ENCODE measurements at places on chromosomes 6 and 20.

GRCh38 chr6:168428052-168428826, 12.7 kb upstream of the SMOC2 start:
- no peak for DNase-seq

DNA sequence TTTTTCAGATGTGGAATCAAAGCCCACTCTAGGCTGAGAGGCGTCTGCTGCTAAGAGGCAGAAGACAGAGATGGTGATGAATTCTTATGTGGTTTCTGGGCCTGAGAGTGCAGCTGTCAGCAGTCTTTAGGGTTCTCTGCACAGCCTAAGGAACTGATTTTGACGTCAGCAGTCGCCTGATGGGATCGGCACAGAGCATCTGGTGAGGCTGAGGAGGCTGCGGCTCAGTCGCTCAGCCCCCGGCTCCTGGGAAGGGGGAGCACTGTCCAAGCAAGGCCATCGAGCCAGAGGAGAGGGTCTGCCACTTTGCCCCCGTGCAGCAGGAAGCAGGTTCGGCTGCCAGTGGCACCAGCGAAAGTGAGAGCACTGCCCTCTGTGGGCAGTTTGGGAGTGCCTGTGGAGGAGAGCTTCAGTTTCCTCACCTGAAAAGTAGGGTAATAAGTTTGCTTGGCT, 92.5 kb downstream of the TCP11 start:
- DNase-seq = no peak

DNA sequence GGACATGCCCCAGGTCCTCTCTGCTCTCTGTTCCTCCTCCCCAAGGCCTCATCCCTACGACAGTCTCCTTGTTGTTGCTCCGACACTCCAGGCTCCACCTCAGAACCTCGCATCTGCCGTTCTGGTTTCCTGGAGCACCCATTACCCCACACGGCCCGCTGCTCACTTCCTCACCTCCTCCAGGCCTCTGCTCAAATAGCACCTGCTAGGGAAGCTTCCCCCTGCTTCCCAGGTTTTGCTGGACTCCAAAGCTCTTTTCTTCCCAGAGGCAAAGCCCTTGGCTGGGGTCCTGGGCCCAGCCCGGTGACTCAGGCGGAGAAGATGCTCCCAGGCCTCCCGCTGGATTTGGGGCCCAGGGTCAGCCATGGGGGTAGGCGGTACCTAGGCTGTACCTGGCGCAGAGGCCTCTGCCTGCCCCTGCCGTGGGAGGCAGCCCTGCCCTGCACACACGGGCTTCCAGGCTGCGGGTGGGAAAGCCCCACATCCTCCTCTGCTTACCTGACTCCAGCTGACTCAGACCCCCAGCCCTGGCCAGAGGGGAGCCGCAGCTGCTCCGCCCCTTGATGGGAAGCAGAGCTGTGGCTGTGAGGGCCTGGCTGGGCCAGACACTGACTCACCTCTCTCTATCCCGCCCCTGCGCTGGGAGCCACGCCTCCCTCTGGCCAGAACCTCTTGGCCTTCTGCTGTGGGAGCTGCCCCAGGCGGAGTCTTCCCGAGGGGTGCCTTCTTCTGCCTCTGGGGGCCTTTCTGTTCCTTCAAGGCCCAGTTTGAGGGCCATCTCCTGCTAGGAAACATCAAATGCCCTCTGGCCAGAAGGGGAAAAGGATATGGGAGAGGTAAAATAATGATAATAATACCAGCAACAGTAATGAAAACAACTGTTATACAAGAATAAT, 130.5 kb downstream of the CEBPB start:
- no peak for DNase-seq

DNA sequence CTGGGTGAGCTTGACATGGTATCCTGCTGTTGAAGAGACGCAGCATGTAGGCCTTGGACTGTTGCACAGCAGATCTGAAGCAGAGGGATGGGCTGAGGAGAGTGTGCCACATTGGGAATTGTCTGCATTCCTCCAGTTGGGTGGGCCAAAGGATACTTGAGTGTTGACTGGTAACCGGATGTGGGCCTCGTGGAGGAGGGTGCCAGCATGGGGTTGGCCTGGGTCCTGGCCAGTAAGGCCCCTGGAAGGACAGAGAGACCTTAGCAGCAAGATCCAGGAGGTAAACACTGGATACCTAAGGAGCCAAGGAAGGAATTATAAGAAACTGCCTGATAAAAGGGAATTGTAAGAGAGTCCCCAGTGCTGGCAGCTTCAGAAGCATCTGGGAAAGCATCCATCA, 76.9 kb downstream of the FIG4 start:
- no peak for DNase-seq

DNA sequence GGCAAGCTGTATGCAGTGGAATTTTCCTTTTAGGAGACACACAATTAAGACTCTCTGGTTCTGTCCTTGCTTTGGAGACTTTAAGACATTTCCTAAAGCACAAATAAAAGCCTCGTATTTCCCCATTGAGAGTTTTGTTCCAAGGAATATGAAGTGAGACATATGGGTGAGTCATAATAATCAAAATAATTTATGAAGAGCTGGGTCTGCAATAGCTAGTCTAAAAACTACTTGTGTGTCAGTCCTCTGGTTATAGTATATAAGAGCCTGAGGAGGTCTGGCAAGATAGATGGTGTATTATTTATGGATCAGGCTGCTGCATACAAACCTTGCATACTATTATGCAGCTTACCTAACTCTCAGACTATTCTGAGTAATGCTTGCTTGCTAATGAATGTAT, 142.6 kb downstream of the ADGRG6 start:
- DNase-seq = no peak

- no peak for DNase-seq
These were observed 61.4 kb downstream of the CD24 start for GRCh38 chr6:106913111-106913510.

DNA sequence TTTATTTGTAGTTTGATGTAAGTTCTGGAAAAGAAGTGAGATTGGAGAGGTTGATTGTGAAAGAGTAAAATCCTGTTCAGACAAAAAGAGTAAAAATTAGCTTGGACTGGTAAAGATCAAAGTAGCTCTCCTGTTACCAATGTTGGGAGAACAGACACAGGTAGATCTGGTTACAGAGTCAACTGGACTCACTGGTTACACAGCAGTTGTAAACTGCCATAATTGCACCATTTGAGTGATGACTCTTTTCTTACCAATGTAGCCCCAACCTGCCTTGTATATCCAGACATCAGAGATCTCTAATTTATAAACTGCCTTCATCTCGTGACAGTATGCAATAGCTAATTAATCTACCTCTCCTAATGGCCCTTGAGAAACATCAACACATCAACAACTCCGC, 165.6 kb upstream of the PRSS16 start:
- DNase-seq = no peak

DNA sequence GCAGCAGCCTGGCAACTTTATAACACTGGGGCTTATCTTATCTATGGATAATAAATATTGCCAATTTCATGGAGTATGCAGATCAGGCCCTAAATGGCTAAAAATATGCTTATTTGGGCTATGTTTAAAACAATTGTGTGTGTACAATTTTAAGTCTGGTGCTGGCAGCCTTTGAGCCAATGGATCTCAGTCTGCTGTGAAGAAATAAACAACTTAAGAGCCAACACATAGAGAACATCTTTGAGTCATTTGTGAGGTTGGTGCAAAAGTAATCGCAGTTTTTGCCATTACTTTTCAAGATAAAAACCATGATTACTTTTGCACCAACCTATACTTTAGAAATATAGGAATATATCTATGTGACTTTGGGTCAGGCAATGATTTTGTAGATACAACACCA, 129.1 kb upstream of the CARMIL1 start:
- DNase-seq = no peak

- DNase-seq = peak; percentile 73
These were observed 36.3 kb upstream of the SIRT5 start for GRCh38 chr6:13538084-13538483.

- DNase-seq = peak; percentile 95
These were observed 37.7 kb downstream of the FOXO3 start for GRCh38 chr6:108598305-108598863.

DNA sequence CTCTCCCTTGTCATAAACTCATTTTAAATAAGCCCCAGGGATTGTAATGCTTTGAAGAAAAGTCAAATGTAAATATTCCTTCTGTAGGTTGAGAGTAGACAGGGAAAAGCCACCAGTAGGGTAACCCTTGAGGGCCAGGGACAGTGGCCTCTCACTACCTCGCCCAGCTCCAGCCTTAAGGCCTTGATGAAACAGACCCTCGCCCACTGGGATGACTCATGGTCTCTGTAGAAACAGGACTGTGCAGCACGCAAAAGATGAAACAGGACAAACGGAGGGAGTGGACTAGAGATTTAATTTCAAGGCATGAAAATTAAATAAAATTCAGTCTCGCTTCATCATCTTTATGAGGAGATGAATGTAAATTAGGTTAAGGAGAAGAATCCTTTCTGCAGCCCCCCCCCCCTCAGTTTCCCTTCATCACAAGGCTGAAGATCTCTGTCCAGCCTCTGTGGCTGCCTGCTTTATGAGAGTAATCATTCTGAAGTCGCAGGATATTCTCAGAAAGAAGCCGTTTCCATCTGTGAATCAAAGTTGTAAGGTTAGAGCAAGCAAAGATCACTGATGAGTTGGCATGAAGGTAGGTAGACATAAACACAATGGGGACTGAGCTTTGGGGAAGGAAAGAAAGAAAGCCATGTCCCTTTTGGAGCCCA, 60.4 kb downstream of the TMEM200A start:
- no peak for DNase-seq

GRCh38 chr6:21767891-21768648, 174.5 kb downstream of the SOX4 start:
- no peak for DNase-seq

GRCh38 chr20:58596750-58597248, 54.3 kb upstream of the STX16 start:
- no peak for DNase-seq

DNA sequence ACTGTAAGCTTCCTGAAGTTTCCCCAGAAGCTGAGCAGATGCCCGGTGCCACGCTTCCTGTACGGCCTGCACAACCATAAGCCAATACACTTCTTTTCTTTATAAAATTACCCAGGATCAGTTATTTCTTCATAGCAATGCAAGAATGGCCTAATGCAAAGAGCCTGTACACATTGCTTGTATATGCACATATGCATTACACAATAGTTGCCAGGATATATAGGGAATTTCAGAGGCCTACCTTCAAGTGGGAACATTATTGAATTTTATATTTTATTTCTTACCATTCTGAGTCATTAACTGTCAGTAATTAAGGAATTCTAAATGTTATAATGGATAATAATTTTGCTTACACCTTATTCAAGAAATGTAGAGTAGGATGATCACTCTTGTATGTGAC, 60.0 kb upstream of the TXNDC5 start:
- no peak for DNase-seq

GRCh38 chr6:136685540-136686108, 106.7 kb downstream of the MAP3K5 start:
- DNase-seq = no peak

DNA sequence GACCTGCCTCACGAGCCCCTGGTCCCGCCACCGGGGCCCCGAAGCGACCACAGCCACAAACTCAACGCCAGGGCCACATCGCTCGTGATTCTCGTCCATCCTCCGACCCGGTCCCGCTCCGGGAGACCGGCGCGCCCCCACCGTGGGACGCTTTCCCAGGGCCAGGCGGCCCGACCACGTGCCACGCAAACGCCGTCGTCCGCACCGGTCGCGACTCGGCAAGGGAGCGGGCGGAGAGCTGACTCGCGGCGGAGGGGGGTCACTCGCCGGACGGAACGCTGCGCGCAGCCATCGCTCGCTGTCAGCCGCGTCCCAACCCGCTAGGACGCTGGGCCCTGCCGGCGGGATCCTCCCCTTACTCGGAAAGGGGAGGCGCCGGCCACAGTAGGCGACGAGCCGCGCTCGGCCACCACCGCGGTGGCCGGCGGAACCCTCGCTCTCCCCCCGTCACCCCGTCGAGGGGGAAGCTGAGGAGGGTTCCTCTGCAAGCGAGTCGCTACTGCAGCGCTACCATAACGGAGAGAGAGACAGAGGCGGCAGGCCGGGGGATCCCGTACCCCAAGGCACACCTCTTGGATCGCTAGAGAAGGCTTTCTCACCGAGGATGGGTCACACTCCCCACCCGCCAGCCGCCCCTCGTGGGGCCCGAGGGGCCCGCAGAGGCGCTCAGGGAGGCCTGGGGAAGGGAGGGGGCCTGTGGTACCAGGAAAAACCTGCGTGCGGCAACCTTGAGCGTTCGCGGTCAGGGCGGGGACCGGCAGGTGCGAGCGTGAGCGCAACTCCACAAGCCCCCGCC, 511.8 kb upstream of the ZNF337 start:
- no peak for DNase-seq

- DNase-seq = peak; percentile 26
These were observed 43.1 kb downstream of the BLTP3A start for GRCh38 chr6:34834789-34835518.

DNA sequence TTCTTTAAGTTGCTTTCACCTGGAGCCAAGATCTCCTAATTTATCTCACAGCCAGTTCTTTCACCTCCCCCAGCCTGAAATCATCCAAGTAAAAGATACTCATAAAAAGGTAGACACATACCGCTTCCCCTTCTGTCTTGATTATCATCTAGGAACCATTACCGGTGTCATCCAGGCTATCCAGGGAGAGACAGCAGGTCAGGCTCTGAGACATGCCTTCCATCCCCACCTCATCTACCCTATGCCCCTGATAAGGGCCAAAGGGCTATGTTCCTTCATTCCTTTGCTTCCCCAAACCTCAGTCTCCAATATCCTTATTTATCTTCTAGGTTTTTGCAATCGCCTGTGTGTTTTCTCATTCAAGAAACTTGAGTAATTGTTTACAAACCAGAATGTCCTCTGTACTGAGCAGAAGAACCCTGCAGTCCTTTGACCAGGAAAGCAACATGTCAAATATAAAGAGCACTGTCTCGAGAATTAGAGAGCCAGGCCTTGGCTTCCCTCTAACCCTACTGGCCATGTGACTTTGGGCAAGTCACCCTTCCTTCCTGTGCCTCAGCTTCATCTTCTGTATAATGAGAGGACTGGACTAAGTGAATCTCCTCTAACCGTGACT, 41.0 kb downstream of the TNFRSF21 start:
- DNase-seq = no peak

GRCh38 chr6:2274981-2275891, 29.8 kb upstream of the GMDS start:
- no peak for DNase-seq

DNA sequence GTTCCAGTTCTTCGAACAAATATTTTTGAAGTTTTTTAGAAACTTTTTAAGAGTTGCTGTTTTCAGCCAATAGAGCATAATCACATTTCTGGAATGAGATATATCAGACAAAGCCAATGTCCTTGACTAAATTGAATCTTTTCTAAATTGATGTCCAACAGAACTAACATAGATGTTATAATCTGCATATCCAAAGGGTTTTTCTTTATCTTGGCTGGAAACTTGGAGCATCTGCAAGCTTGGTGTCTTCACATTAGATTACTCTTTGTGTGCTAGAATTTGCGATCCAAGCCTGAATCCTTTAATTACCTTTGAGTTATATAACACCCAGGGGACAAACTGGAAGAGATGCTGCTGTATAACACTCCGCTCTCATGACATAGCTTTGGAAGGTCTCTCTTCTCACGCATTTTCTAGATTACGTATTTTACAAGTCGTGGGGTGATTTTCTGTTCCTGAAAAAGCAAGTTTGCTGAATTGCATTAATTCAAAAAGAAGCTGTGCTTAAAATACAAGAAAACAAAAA, 64.4 kb upstream of the FUCA2 start:
- DNase-seq = no peak

Data from hematopoietic multipotent progenitor cell treated with erythropoietin and hydrocortisone succinate and interleukin-3 and kit ligand, for 8 days (in vitro differentiated cells).